Activated CD4-positive, alpha-beta T cell treated with anti-CD3 and anti-CD28 coated beads for 4 hours (primary cell): ENCODE measurements at places on chromosomes 3 and 15.

DNA sequence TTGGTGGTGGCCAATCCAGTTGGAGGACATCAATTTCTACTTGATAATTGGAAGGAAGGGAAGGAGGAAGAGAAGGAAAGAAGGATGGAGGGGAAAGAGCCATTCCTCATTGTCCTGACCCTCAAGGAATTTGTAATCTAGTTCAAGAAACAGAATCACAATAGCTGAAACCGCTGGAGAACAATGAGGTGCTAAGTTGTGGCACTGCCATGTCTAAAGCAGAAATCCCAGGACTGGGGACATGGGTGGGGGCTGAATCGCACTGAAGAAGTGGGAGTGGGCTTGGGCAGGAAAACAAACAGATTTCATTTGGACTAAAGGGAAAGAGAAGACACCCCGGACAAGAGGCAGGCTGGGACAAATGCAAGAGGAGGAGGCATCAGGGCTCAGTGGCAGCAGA lies 183.6 kb downstream of the UACA start:
- DNase-seq, result no peak

DNA sequence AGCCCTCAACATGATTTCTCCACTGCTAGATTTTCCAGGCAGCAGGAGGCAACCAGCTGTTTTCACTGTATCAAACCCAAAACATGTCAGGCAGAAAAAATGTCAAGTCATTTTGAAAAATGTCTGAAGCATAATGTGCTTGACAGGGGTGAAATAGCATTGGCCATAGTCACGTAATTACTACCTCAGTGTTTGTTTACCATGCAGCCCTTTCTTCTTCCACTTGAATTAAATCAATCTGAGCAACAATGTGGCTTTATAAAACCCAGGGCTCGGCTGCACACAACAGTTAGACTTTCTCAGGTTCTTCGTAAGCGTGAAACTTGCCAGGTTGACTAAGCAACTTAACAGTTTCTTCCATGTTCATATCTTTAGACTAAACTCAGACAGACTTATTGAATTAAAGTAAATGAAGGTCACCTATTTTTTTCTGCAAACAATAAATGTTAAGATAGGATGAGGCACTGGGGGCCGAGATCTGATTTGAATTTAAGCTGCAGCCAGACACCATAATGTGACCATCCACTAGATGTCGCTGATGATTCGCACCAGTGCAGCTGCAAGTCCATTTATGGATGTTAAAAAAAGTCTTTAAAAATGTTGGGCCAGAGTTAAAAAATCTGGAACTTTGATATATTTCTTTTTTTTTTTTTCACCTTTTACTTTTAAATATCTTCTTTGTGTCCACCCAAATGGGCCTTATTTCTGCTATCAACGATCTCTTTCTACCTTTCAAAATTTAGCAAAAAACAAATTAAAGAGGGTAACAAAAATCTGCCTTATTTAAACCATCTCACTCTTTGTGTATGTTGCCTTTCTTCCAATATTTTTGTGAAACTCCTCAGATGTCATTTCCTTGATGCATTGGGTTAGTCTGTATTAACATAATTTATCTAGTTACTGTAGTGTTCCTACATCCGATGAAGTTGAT lies 305.9 kb downstream of the CACNA2D3 start:
- DNase-seq, result no peak

- DNase-seq, result no peak
These were observed 41.6 kb downstream of the NKIRAS1 start for GRCh38 chr3:23875113-23875725.

DNA sequence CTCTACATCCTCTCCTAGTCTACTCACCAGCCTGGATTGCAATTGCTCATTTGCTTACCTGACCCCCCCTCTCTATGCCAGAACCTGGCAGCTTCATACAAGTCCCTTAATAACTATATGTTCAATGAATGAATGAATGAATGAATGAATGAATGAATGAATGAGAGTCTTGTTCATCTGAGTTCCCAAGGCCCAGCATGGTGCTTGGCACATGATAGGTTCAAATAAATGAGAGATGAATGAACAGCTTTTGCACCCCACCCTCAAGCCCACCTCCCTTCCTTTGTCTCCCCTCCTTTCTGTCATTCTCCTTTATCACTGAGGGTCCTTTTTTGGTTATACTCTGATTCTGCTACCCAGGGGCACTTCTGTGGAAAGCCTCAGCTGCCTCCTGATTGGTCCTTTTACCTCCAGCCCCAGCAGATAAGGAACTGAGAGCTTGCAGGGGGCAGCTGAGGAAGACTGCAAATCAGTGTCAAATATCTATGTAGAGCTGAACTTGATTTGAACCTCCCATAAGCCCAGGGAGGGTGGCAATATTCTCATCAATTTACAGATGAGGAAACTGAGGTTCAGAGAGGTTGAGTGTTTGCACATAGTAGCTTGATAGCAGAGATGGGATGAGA lies 54.1 kb upstream of the CHRNB4 start:
- no peak for DNase-seq

GRCh38 chr3:171443211-171443957 lies 16.8 kb downstream of the TNIK start:
- no peak for DNase-seq

DNA sequence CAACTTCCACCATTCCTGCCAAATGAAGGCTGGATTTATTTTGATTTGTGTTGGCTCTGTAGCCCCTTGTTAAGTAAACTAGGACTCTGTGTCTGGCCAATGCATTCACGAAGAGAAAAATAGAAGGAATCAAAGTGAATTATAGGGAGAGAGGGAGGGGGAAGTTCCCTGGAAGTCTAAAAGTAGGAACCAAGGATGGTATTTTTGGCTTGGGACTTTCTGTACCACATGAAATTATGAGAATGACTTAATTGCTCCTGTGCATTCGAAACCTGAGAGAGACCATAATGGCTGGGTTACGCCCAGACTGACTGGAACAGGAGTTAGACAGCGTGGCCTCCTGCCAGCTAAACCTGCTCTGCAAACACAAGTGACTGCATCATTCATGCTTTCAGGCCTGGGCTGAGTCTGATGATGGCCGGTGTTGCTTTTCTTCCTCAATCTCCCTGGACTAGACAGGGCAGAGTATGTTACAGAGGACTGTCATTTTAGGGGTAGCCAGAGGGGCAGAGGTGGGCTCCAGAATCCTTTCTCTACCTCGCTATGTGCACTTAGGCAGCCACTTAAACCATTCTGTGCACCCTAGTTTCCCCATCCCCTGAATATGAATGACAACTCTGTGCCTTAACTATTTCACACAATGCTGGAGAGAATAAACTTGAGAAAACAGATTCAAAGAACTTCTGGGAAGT lies 58.9 kb downstream of the MYO1E start:
- DNase-seq, result no peak

DNA sequence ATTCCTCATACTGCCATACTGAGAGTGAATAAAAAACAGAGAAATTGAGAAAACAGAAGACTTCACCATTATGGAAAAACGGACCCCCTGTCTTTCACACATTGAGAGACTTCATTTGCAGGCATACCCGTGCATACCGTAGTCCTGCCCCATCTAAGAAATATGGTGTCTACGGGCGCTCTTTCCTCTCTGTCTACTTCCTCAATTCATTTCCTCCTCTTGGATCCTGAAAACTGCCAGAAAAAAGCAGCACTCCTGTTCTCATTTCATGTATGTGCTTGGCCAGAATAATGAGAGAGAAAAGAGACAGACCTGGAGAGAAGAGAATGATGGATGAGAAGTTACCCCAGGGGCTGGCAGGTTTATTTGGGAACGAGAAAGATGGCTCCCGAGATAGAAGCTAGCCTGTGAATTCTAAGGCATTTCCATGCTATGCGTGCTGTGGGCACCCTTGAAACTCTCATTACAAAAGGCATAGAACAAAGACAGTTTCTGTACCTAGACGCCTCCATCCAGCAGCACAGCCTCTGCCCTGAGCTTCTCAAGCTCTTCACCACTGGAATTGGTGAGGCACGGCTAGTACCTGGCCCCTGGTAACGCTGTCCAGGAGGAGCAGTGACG lies 62.5 kb upstream of the EPHB3 start:
- no peak for DNase-seq

- no peak for DNase-seq
These were observed 82.8 kb downstream of the MAGI1 start for GRCh38 chr3:65955792-65956477.

DNA sequence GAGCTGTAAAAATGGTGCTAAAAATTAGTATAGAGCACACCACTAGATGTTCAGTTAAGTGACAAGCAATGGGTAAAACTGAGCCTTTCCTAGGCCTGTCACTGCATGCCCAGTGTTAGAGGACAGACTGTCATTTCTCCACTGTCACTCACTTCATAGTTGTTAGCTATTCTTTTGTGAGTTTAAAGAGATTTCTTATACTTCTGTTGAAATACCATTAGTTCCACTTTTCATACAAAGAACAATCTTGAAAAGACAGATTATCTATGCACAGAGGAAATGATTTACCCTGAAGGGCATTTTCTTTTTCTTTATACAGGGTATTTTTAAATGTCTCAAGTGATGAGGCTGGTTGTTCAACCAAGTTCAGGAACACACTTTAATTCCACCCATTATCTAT lies 28.3 kb upstream of the CHMP2B start:
- DNase-seq, result no peak

DNA sequence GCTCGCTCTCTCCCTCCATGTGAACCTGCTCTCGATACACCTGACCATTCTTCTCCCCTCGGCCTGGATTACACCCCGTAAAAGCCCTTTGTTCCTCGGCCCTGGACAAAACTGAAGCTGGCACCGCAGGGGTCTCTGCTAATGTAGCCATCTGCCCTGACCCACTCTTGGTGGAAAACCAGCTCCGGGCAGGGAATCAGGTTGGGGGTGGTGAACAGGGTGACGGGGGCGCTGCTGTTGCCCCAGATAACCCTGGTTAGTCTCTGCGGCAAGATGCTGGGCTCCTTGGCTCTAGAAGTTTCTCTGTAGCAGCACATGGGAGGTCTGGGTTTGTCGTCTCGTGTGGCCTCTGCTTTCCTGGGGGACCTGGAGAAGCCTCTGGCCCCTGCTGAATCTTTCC lies 86.4 kb downstream of the WNT7A start:
- no peak for DNase-seq

DNA sequence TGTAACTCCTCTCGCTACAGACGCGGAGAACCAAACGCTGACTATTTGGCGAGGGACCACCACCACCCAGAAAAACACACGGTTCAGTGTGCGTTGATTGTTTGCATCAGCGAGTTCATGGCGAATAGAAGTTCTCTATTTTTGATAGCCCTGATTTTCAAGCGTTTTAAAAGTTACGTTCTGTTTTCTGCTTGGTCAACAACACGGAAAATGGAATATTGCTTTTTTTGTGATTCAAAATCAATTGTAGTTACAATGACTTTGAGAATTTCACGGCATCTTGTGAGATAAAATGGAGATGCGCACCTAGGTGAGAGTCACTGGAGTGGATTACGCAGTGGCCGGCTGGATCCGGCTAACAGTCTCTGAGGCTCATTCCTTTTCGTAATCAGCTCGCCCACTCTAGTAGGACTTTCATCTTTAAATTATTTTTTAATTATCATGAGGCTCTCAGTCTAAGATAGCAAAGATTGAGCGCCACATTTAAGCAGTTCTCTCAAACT lies 54.8 kb downstream of the CCDC54 start:
- DNase-seq, result no peak

DNA sequence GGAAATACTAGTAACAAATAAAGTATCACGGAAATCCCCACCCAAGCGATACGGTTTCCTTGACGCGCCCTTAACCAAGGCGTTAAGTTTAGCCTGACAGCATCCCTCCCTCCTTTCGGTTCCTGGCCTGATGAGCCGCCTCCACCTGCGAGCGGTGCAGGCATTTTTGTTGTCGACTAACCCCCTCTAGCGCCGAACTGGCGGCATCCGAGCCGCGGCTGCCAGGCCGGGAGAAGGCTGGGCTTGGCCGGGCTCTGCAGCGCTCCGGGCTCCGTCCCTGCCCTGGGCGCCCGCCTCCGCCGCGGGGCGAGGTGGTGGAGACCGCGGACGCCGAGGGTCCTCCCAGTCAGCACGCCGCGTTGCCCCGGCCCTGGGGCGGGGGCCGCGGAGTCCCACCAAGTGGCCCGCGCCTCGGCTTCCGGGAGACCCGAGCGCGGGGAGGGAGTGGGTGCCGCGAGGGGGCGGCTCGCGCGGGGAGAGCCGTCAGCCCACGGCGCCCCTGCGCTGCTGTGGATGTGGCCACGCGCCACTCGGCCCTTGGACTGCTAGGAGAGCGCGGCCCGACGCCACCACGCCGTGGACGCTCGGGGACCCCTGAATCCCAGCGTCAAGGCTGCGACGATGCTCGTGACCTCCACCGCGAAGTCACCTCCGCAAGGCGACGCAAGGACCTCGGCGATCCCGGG lies 1.1 kb upstream of the EPHA6 start:
- DNase-seq, result peak; percentile 21
